Activated CD8-positive, alpha-beta T cell treated with anti-CD3 and anti-CD28 coated beads for 36 hours (primary cell): ENCODE measurements at places on chromosomes 7 and 10.
A peak's percentile ranks its signal among the peaks of the same experiment; 100 is the strongest.

DNA sequence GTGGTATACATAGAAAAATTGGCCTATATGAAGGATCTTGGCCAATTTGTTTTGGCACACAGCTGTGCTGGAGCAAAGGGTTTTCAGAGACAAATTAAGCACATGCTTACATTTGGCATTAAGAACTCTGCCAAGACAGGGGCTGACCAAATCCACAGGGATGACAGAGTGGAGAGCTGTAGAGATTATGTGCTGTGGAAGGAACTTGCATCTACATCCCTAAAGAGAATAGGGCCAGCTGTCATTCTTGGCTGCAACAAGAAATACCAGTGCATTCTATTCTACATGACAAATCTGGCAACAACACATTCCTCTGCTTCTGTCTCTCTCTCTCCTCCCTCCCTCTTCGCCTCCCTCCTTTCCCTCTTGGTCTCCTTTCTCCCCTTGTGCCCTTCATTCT is 75.6 kb downstream of the POM121L12 start:
- DNase-seq = no peak

GRCh38 chr7:80934321-80934720 is 15.5 kb upstream of the SEMA3C start:
- DNase-seq = no peak

- no peak for DNase-seq
Observed at GRCh38 chr7:10473569-10473968, 500.1 kb upstream of the PHF14 start.

GRCh38 chr7:43781726-43782607 is 23.5 kb downstream of the BLVRA start:
- DNase-seq = no peak

DNA sequence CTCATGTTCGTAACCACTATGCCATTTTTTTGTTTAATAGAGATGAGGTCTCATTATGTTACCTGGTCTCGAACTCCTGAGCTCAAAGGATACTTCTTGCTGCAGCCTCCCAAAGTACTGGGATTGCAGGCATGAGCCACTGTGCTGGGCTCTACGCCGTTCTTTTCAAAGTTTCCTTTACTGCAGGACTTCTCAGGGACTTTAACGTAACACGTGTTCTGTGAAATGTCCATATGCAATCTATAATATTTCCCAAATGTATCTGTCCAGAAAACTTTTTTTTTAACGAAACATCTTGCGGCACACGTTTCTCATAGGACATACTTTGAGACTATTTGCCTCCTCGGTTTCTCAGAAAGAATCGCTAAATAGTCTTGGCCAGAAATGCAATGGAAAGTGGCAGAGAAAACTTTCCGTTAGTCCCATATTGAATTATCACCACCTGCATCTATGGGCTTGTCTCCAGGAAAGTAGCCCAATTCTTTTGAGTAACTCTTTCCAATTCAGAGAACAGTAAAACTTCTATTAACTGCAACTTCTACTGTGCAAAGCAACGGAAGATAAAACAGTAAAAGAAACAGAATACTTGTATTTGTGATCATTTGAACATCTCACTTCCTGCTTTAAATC is 96.3 kb downstream of the ELMO1 start:
- DNase-seq = no peak

DNA sequence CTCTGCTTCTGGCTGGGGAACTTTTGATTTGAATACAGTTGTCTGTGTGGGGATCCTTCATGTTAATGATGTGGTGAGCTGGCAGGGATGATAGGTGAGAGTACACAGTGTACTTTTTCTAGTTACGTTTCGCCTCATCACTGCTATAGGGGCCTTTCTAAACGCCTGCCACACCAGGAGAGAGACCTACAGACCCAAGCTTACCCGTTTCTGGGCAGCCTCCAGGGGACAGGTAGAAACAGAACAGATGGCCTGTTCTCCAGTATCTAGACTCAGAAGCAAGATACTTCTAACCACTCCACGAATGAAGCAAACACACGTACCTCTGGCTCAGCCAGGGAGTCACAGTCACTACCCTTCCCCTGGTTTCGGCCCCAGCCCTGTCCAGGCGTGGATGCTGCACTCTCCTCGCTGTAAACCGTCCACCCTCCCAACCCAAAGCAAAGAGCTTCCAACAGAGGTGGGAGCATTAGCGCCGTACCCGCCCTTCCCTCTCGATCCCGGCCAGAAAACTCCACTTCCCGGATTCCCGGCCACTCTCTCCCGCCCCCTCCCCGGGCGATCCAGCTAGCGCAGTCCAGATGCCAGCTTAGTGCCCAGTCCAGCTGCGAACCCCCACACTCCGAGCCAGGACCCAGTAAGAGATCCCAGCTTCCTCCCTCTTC is 1.2 kb downstream of the CCDC6 start:
- peak; percentile 81 for DNase-seq

GRCh38 chr10:35276889-35277288 is 59.4 kb upstream of the CCNY start:
- no peak for DNase-seq

GRCh38 chr10:121138112-121138860 is 287.1 kb downstream of the WDR11 start:
- DNase-seq = no peak

GRCh38 chr10:72952642-72953158 is 1.9 kb downstream of the PLA2G12B start:
- no peak for DNase-seq

GRCh38 chr10:109696981-109697775 is 226.1 kb downstream of the XPNPEP1 start:
- DNase-seq = no peak

GRCh38 chr7:89563597-89563996 is 590.7 kb upstream of the STEAP1 start:
- DNase-seq = no peak

DNA sequence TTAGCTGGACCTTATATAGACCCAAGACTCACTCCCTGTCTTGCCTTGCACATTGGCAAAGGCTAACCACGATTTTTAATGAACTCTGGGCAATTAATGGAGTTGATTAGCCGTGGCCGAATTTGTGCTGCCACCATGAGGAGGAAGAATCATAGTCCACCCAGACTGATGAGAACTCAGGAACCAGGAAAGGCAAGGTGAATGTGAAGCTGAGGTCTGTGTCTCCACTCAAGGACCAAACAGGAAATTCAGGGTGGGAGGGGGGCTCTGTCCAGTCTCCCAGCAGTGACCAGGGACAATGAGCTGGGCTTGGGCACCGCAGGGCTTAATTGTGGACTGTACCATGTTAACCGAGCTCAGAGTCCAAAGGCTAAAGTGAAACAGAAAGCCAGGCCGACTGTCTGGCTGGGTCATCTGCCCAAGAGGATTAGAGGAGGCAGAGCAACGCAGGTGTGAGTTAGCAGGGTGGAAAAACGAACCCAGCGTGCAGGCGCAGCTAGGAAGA is 127.0 kb upstream of the JCAD start:
- DNase-seq = no peak

- no peak for DNase-seq
Observed at GRCh38 chr7:117184367-117184766, 138.5 kb downstream of the WNT2 start.

DNA sequence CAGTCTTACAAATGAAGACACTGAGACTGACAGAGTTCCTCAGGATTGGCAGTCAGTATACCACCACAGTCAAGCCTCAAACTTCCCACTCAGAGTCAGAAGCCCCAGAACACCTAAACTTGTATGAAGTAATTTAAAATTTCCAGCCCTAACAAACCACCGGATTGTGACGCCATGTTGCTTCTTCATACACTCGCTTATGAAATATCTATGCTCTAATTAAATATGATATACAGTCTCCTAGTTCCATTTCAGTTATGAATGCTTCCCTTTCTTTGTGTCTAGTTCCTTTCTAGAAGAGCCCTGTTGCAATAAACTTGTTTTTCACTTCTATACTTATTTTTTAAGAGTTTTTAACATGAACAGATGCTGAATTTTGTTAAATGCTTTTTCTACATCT is 172.0 kb upstream of the NOBOX start:
- DNase-seq = no peak

DNA sequence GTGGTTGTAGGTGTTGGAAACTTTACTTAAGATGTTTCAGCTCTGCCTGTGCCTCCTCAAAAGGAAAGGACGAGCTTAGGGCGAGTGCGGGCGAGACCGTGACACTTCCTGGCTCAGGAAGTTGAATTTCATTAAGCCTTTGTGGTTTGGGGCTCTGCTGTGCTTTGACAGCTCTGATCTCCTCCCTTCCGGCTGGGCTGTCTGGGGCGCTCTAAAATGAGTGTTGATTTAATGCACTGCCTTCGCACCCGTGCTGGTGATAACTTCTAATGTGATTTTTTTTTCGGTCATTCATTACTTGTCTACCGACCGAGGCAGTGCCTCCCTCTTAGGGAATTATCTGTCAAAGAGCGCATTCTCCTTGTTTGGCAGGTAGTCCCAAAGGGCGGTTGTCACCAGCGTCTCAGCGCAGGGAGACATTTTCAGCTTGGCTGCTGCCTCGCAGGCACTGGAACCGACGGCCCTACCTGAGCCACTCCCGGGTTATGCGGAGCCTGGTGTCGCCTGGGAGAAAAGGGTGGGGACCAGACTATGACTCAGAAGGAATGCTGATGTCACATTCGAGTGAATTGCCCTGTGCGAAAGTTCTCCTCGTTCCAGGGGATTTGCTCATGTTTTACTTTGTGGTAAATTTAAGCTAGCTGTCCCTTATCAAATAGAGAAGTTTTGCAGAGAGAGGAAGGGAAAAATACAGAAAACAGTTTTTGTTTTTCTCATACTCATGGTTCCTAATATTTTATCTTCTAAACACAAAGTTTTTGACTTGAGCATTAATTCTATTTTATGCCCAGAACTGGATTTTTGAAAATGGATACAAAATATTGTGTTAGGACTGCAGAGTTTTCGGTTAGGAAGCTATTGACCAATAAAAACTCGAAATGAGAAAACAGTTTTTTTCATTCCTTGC is 920 bp downstream of the TES start:
- peak; percentile 81 for DNase-seq

DNA sequence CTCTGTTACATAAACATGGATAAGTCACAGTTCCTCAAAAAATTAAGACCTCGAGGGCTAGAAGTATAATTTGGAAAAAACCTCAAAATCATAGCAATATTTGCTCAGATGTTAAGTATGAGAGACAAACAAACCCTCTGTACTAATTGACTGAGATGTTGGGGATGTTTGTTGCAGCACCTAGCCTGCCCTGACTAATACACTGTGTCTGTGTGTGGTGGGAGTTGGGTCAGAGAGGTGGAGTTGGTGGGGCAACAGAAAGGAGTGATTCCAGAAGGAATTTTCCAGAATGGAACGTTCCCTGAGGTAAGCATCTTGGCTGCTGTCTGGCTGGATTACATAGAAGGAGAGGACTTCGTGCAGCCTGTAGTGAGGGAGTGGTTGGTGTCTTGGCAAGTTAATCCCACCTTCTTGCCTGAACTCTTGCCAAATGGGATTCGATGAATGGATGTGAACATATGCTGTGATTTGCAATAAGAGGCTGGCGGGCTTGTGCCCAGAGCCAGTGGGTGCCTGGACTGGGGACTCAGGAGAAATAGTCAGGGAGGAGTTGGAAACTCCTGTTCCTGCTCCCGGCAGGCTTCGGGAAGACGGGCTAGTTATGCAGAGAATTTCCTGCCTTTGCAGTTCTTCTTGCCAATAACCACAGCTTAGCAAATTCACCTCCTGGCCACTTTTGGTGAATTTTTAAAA is 9.3 kb upstream of the FAM180A start:
- no peak for DNase-seq

DNA sequence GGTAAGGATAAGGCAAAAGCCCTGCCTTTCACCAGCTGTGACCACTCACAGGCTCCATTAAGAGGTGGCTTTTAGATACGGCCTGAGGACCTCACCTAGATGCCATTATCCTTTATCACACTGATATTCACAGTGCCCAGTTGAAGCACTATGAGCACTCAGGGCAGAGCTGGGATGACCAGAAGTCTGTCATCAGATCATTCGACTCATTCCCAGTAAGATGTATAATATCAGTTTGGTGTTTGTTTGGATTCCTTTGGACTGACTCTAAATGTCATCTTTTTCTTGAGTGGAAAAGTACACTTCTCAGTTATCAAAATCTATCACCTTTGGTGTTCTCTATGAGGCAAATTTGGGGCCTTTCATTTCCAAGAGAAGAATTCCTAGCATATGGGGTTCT is 18.7 kb downstream of the CCDC136 start:
- no peak for DNase-seq

GRCh38 chr10:28879875-28880682 is 202.8 kb downstream of the BAMBI start:
- no peak for DNase-seq

DNA sequence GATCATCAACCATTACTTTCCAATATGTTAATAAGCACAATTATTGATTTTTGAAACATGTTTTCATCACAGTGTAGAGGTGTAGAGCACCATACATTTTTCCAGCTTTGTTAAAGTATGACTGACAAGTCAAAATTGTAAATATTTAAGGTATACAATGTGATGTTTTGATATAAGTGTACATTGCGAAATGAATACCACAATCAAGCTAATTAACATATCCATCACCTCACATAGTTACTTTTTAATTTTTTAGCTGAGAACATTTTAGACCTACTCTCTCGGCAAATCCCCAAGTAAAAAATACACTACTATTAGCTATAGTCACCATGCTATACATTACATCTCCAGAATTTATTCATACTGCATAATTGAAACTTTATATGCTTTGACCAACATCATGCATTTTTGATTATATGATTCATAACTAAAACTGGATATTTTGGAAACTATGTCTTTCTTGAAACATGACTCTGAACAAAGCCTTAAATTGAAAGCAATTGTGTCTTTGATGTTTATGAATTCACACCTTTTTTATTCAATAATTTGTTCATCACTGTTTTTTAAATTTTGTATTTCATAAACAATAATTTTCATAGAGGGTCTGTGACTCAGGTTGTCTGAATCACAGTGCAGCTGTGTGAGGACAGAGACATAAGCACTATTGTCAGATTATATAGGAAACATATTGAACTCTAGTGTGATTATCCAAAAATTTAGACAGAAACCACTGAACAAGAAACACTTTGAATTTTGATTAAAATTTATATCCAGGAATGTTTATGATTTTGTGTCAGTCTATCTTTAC is 486.1 kb downstream of the SEMA3D start:
- no peak for DNase-seq

DNA sequence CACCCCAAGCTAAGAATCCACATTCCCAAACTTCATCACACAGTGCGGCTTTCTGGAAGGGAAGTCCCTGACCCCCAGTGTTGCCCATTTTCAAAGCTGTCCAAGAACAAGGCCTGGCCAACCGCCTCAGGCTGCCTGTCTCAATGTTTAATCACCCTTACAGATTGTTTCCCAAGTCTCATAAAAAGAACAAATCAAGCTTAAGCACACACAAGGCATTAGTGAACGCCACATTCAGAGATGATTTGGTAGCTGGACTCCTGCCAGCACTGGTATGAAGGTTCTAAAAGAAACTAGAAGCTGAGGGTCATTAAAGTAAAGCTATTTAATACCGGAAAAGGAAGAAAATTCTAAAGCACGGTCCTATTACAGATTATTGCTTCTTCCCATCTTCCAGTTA is 35.6 kb downstream of the C10orf90 start:
- no peak for DNase-seq

DNA sequence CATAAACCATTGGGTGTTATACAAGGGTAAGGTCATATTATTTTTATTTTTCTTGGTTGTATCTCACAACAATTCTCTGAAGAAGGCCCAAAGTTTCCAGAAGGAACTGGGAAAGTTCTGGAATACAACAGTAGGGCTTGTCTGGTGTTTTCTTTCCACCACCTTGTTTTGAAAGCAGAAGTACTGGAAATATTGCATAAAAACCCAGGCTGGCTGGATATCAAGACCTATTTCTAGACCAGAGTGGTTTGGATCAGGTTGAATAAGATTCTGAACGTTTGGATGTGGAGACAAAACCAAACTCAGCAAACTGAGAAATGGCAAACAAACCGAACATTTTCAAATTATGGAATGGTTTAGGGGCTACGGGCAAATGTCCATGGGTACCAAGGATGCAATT is 182.6 kb upstream of the FZD8 start:
- DNase-seq = no peak
